ENCODE measurements at places on chromosomes 7 and 10.

GRCh38 chr10:123884351-123884906 lies 7.2 kb downstream of the CPXM2 start:
- DNase-seq: no peak

GRCh38 chr10:11516431-11516746 lies 95.1 kb downstream of the USP6NL start:
- DNase-seq: no peak

GRCh38 chr7:48617993-48618392 lies 306.4 kb upstream of the CDC14C start:
- DNase-seq: no peak

DNA sequence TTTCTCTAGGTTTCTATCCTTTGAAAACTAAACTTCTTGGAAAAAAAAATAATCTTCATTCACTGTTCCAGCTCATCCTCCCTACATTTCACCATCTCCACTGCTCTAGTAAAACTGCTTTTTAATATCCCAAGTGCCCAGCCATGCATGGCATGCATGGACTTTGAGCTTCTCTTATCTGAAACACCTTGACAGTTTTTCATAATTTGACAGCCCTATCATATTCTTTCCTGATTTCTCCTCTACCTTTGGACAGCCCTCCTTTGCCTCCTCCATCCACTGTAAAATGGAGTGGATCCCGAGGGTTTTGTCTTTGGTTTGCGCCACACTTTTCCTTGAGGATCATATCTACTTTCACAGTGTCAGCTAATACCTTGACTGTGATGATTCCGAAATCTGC lies 212.8 kb downstream of the ANK3 start:
- no peak for DNase-seq

DNA sequence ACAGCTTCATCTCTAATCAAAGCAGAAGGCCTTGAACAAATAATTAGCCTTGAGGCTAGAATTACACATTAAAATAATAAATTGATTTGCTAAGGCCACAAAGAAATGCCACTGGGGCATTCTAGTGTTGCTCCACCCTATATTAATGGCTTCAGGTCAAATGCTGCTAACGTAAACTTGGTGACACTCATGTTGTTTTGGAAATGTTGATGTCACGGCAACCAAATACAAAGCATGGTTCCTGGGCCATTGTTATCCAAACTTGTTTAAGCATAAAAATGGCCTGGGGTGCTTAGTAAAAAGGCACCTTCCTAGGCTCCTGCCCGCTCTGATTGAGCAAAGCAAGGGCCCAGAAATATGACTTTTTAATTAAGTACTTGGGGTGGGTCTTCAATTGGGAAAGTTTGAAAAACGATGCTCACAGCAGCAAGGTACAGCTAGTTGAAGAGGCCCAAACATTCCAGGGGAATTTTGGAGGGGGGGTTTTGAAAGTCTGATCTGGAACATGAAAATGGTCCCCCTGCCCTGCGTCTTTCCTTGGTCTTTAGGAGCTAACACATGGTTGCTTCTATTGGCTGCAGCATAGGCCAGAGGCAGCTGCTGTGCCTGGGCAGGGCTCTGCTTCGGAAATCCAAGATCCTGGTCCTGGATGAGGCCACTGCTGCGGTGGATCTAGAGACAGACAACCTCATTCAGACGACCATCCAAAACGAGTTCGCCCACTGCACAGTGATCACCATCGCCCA lies 67.8 kb downstream of the ABCC2 start:
- no peak for DNase-seq

DNA sequence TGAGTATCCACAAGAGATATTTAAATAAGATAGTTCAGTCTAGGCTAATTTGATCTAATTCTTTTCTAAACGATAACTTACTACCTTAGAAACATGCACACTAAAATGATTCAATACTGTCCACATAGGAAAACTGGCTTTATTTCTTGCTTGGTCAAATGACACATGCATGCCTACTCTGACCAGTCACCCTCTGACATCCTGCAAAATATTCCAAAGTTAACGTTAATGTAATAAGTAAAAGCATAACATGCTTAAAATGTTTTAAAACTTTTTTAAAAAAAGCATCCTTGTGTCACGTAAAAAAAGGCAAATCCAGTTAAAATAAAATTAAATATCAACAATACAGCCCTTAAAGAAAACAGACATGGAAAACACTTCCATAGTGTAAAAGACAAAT lies 70.2 kb downstream of the UBE2H start:
- no peak for DNase-seq

GRCh38 chr7:67589183-67589582 lies 592.5 kb downstream of the TYW1 start:
- no peak for DNase-seq

GRCh38 chr10:48657416-48657815 lies 27.3 kb upstream of the WDFY4 start:
- no peak for DNase-seq

- no peak for DNase-seq
Measured at GRCh38 chr10:114930320-114930719, 7.7 kb upstream of the TRUB1 start.

DNA sequence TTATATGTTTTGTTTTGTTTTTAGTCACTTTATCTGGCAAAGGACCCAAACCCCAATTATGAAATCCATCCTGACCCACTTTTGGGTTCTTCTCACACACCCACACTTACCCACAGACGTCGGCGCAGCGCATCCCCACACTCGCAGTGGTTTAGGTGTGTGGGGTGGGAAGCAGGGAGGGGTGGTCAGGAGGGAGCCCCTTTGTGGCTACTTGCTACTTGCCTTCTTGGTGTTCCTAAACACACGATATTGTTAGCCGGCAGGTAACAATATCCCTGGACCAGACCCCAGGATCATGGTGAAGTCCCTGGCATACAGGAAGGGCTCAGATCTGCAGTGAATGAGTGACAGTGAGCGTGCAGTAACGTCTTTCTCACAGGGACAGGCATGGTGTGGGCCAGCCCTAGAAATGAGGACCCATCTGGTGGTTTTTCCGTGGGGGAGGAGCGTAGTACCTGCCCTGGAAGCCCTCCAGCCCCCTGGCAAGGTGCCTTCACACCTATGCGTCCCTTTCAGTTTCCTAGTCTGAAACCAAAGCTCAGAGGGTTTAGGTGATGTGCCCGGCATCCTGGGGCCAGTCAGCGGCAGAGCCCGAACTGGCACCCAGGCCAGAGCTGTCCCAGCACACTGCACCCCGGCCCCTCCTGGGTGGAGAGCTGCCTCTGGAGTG lies 4.4 kb downstream of the SPOCK2 start:
- no peak for DNase-seq

- DNase-seq: peak; percentile 72
Measured at GRCh38 chr10:67520924-67521520, 175.0 kb downstream of the CTNNA3 start.

DNA sequence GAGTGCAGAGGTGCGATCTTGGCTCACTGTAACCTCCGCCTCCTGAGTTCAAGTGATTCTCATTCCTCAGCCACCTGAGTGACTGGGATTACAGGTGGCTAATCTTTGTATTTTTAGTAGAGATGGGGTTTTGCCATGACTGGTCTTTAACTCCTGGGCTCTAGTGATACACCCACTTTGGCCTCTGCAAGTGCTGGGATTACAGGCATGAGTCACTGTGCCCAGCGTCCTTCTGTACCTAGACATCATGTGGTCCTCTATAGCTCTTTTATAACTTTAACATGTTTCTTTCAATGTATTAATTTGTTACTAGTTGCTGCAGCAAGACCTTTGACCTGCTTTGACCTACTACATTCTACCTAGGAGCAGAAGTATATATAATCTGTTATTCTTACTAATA lies 38.7 kb upstream of the BICC1 start:
- no peak for DNase-seq

DNA sequence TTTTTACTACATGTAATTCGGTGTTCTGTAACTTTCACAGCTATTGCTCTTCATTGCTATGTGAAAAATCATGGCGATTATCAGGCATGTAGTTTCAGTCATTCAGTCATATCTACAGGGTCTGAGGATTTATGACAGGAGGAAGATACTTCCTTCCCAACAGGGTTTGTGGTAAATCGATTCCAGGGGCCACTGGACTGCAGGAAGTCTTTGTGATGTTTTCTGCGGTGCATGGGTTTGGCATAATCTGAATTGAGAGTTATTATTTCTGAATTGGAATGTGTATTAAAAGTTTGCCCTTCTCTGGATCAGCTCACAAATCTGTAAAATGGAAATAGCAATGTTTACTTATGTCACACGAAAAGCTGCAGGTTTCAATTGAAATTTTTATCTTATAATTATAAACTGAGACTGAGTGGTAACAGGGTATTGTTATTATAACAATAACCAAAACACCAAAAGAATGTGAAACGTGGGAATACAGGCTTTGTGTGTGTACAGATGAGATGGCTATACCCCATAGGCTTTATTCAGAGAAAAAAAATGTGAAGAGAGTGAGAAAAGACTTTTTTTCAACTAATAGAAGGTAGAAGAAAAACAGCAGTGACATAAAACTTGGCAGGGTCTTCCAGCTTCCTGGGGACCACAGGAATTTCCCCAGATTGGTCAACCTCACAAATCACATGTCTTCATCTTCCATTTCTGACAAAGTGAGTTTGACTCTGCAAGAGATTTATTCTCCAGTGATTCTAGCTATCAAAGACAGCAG lies 307.7 kb upstream of the NFE2L3 start:
- DNase-seq: peak; percentile 72

DNA sequence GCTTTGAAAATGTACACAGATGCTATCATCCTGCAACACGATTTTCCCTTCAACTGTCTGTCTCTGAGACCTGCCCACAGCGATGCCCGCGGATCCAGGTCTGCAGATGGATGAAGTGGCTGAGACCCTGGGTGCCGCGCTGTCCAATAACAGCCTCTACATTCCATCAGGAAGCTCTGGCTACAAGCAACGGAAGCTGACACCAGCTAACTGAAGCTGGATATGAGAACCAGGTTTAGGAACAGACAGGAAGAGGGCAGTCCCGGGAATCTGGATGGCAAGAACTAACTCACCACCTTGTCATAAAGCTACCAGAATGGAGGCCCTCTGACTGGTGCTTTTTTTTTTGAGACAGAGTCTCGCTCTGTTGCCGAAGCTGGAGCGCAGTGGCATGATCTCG lies 32.3 kb upstream of the CTBP2 start:
- DNase-seq: no peak

DNA sequence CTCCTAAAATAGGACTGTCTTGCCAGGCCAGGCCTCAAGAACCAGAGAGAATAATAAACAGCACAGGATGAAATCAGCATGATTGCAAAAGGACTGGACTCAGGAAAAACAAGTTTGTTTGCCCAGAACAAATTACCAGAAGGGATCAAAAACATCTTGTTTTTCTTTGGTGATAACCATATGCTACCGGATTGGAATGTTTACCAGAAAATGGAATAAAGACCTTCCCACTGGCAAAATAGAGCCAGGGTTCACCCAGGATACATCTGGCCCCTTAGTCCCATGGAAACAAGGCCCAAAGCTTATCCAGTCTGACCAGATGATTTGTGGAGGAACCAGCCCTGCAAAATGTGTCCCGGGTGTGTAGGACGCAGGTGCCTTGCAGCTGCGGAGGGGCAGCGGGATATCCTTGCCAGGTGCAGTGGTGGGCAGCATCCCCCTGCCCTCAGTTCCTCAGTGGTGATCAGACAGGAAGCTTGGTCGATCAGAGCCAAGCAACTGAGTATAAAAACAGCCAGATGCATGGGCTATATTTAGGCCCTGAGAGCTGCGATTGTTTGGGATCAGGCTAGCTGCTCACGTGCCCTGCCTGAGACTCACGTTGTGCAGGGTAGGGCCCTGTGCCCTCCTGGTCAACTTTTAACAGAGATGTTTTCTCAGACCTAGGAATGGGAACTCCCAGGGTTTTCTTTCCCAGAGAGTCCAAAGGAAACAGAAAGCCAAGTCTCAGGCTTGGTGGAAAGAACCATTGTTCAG lies 4.6 kb upstream of the ZNF22 start:
- DNase-seq: peak; percentile 84

- DNase-seq: no peak
Measured at GRCh38 chr10:121051171-121051570, 200.0 kb downstream of the WDR11 start.

DNA sequence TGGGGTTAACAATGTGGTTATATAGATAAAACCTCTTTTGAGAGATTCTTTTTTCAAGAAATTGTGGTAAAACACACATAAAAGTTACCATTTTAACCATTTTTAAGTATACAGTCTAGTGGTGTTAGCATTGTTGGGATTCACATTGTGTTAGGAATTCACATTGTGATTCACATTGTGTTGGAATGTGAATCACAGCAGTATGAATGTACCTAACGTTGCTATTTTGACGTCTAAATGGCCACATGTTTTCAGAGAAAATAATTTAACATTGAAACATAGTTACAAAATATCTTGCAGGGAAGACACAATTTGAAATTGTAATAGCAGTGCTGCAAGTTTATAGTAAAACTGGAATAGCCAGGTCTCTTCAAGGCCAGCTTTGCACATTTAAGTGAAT lies 129.0 kb downstream of the BICC1 start:
- peak; percentile 86 for DNase-seq

GRCh38 chr7:106048706-106049020 lies 63.4 kb downstream of the SYPL1 start:
- DNase-seq: no peak

- no peak for DNase-seq
Measured at GRCh38 chr10:123858077-123858681, 33.4 kb downstream of the CPXM2 start.

- no peak for DNase-seq
Measured at GRCh38 chr7:112006071-112006470, 200.1 kb downstream of the DOCK4 start.

GRCh38 chr7:19401461-19401860 lies 256.2 kb upstream of the FERD3L start:
- no peak for DNase-seq

GRCh38 chr10:21599582-21599981 lies 65.5 kb downstream of the MLLT10 start:
- DNase-seq: no peak

- peak; percentile 49 for DNase-seq
Measured at GRCh38 chr10:50216894-50217293, 34.4 kb downstream of the ASAH2 start.

DNA sequence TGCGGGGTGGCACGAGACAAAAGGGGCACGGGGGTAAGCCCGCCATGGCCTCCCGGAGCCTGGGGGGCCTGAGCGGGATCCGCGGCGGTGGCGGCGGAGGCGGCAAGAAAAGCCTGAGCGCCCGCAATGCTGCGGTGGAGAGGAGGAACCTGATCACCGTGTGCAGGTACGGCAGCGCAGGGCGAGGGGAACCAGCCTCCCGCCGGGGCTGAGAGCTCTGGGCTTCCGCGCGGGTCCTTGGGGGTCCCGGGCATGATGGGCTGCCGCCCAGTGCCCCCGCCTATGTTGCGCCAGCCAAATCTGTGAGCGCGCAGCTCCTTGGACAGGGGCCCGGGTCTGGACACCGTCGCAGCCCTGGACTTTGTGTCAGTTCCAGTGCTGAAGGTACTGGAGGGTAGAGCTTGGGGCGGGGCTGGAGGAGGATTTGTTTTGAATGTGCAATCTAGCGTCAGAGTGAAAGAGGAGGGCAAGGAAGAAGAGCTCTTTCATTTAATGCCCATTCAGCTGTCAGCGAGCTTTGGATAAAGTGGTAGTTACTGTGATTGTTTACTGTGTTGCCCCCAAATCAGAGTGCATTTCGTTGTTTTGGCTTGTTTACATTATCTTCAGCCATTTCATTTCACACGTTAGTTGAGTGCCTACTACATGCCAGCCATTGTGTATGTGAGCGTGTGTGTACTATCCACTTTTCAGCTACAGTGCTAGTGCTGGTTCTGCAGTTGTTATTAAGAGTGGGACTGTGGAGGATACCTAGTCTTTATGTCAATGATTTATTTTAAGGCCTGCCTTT lies 777 bp downstream of the RUNDC3B start:
- DNase-seq: peak; percentile 2

GRCh38 chr7:76278540-76278939 lies 23.9 kb upstream of the HSPB1 start:
- no peak for DNase-seq

- no peak for DNase-seq
Measured at GRCh38 chr10:127781412-127781811, 44.4 kb downstream of the FOXI2 start.

Measured in fibroblast of pulmonary artery (primary cell).